ENCODE measurements at places on chromosomes 7 and 10.

DNA sequence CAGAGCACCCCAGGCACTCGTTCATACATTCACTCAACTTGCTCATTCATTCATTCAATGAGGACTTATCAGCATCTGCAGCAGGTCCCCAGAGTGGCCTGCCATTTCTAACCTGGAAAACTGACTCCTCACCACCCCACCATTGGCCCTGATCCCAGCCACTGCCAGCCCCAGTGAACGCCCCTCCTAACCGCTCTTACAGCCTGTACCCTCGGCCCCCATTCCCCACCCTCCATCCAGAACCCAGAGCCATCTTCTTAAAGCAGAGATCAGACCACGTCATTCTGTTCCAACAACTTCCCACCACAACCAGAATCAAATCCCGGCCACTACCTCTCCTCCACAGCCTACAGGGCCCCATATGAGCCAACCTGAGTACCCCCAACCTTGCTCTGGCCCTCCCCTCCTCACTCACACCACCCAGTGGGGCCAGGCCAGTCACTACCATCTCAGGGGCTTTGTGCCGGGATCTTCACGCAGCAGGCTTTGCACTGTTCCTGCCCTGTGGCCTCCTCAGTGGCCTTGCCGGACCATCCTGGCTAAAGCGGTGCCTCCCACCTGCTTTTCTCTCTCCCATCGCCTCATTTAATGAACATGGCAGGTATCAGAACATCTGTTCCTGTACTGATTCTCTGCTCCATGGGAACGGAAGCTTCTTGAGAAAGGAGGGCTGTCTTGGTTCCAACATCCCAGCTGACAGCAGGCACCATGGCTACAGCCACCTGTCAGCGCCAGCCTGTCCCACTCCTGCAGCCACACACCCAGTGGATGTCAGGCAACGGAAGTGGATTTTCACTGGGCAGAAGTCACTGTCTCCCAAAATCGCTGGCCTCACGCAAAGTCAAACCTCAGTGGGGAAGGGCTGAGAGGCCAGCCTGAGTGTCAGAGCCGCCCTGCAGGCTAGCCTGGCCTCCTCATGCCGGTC, 45.4 kb downstream of the FAM53B start:
- H3K27ac ChIP-seq: no peak overlapping the region
- H3K4me3 ChIP-seq: no peak overlapping the region
- peaks cover 20% of the 10 kb centered on the region for H3K36me3 ChIP-seq

DNA sequence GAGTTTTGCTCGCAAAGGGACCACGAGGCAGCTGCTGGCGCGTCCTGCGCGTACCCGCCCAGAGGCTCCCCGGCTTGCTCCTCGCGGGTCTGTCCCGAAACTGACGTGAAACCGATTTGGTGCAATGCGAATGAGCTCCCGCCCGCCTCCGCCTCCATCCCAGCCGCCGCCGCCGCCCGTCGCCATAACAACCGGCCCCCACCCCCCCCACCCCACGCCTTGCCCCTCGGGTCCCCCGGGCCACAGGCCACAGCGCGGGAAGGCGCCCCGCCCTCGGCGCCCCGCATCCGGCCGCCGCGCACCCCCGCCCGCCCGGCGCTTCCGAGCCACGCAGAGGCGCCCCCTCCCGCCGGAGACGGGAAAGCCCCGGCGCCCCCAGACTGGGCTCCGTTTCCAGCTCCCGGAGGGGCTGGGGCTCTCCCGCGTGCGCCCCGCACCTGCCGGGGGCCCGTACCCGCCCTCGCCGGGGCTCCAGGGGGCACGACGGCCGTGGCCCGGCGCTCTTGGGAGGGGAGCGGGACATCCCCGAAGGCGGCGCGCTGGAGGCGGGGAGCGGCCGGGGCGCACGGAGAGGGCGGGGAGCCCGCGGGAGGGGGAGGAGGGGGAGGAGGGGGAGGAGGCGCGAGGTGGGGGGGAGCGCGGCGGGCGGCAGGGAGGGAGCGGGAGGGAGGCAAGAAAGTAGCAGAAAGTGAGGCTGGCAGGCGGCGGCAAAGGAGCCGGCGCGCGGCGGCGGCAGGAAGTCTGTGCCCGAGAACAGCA, at the start of gene CAMK1D:
CAMK1D (plus strand) TSS at position 678 of the 759 bp plus-strand sequence.
- H3K27ac ChIP-seq: no peak within 1 kb of the TSS
- DNase-seq: peak; percentile 93
- H3K36me3 ChIP-seq: no peaks in the 10 kb centered on the region
- peak within 1 kb of the TSS; percentile 88 for H3K4me3 ChIP-seq

GRCh38 chr7:149282331-149282655, 20.3 kb downstream of the ZNF783 start:
- H3K27ac ChIP-seq: no peak overlapping the region
- DNase-seq: no peak
- H3K27me3 ChIP-seq: no peaks in the 10 kb centered on the region
- H3K36me3 ChIP-seq: peaks cover 14% of the 10 kb centered on the region

GRCh38 chr10:76255241-76255640, 823.8 kb downstream of the LRMDA start:
- no peaks in the 10 kb centered on the region for H3K27me3 ChIP-seq
- no peaks in the 10 kb centered on the region for H3K36me3 ChIP-seq
- DNase-seq: no peak
- no peaks in the 10 kb centered on the region for H3K4me1 ChIP-seq
- H3K27ac ChIP-seq: no peak overlapping the region

DNA sequence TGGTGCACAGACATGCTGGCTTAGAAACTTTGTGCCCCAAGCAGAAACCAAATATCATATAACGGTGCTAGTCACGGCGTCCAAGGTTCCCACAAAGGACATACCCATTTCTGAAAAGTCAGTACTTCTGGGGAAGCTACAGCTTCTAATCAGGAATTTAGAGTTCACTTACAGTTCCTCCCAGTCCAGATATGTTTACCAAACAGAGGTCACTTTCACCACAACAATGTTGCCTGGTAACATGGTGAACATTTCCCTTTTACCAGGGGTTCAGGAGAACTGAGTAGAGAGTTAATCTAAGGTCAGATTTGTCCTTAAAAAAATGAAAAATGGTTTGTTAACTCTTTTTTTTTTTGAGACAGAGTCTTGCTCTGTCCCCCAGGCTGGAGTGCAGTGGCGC, 265.9 kb upstream of the MKLN1 start:
- no peak for DNase-seq
- no peaks in the 10 kb centered on the region for H3K27me3 ChIP-seq
- H3K27ac ChIP-seq: no peak overlapping the region
- H3K4me3 ChIP-seq: no peak overlapping the region
- no peaks in the 10 kb centered on the region for H3K36me3 ChIP-seq
- H3K4me1 ChIP-seq: no peaks in the 10 kb centered on the region

- no peaks in the 10 kb centered on the region for H3K27me3 ChIP-seq
- peaks cover 16% of the 10 kb centered on the region for H3K4me1 ChIP-seq
- H3K4me3 ChIP-seq: peak overlapping the region; percentile 13
- peaks cover 2% of the 10 kb centered on the region for H3K36me3 ChIP-seq
- DNase-seq: peak; percentile 79
Measured at GRCh38 chr7:70619130-70619529, 512.8 kb upstream of the GALNT17 start.

DNA sequence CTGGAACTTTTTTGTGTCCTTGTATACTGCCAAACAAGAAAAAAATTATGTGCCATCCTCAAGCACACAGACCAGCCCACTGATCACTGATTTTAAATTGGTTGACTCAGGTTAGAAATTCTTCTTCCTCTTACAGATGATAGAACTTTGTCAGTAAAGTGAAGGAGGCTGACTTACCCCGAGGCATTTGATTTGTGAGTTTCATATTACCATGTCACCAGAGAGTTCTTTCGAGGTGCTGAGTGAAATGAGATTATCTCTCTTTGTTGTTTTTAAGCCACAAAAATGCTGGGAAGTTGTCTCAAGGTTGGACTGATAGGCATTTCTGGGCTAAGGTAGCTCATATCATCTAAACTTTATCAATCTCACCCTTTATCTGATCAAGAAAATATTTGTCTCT, 78.8 kb upstream of the FAM180A start:
- no peak for DNase-seq
- H3K4me1 ChIP-seq: no peaks in the 10 kb centered on the region
- no peak overlapping the region for H3K27ac ChIP-seq
- no peaks in the 10 kb centered on the region for H3K36me3 ChIP-seq
- no peak overlapping the region for H3K4me3 ChIP-seq

- no peaks in the 10 kb centered on the region for H3K36me3 ChIP-seq
- DNase-seq: peak; percentile 87
- no peak overlapping the region for H3K4me3 ChIP-seq
- peak overlapping the region; percentile 73 for H3K27ac ChIP-seq
- no peaks in the 10 kb centered on the region for H3K27me3 ChIP-seq
Measured at GRCh38 chr10:132447446-132448247, 50.6 kb downstream of the PWWP2B start.

DNA sequence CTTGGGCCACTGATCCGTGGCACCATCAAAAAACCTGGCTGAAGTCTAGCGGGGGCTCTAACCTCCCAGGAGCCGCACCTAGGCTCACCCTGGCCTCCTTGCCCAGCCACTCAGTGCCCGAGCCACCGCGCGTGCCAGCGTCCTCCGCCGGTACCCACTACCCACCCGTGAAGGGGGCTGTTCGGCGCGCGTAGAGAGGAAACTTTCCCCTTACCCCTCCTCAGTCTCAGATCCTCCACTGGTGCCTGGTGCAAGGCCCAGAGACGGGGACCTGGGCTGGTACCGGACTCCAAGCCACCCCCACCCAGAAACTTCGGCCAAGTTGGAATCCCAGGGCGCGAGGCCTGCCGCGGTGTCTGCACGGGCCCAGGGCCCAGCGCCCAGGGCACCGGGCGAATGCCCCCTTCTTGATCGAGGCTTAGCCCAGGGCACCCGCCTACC, 3.5 kb upstream of the EBF3 start:
- H3K27me3 ChIP-seq: peaks cover 90% of the 10 kb centered on the region
- DNase-seq: no peak
- no peak overlapping the region for H3K4me3 ChIP-seq
- H3K36me3 ChIP-seq: no peaks in the 10 kb centered on the region
- H3K27ac ChIP-seq: no peak overlapping the region

GRCh38 chr7:36040679-36041078, 112.4 kb upstream of the EEPD1 start:
- H3K27me3 ChIP-seq: no peaks in the 10 kb centered on the region
- no peak overlapping the region for H3K27ac ChIP-seq
- no peak for DNase-seq
- peaks cover 11% of the 10 kb centered on the region for H3K4me1 ChIP-seq
- no peak overlapping the region for H3K4me3 ChIP-seq

- no peak overlapping the region for H3K4me3 ChIP-seq
- no peak overlapping the region for H3K27ac ChIP-seq
- DNase-seq: no peak
- no peaks in the 10 kb centered on the region for H3K27me3 ChIP-seq
Measured at GRCh38 chr7:85620936-85621685, 434.3 kb upstream of the SEMA3D start.

GRCh38 chr7:135744938-135745702, 3.5 kb downstream of the FAM180A start:
- no peaks in the 10 kb centered on the region for H3K27me3 ChIP-seq
- no peaks in the 10 kb centered on the region for H3K4me1 ChIP-seq
- DNase-seq: no peak
- no peak overlapping the region for H3K27ac ChIP-seq
- H3K36me3 ChIP-seq: no peaks in the 10 kb centered on the region

GRCh38 chr10:110574420-110574819, 6.9 kb downstream of the SMC3 start:
- no peak overlapping the region for H3K27ac ChIP-seq
- no peaks in the 10 kb centered on the region for H3K27me3 ChIP-seq
- H3K4me1 ChIP-seq: no peaks in the 10 kb centered on the region
- H3K4me3 ChIP-seq: no peak overlapping the region
- DNase-seq: no peak
- peaks cover 87% of the 10 kb centered on the region for H3K36me3 ChIP-seq

DNA sequence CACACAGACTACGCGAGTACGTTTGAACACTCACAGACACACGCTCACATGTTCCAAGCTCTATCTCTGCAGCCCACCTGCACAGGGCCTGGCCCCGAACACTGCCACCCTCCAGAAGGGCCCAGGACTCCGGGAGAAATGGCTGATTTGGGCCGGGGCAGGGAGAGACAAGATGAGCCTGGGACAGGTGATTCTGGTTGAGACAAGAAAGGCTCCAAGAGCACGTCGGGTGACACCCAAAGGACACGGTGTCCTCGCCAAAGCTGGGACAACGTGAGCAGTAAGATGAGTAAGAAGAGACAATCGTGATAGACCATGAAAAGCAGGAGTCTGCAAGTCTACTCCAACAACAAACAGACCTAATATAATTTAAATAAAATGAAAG, 9.2 kb downstream of the GPER1 start:
- DNase-seq: no peak
- peaks cover 3% of the 10 kb centered on the region for H3K4me1 ChIP-seq
- H3K4me3 ChIP-seq: no peak overlapping the region
- no peak overlapping the region for H3K27ac ChIP-seq
- no peaks in the 10 kb centered on the region for H3K27me3 ChIP-seq
- H3K36me3 ChIP-seq: peaks cover 10% of the 10 kb centered on the region

- peak; percentile 67 for DNase-seq
- no peaks in the 10 kb centered on the region for H3K36me3 ChIP-seq
- no peak overlapping the region for H3K4me3 ChIP-seq
- H3K27me3 ChIP-seq: no peaks in the 10 kb centered on the region
Measured at GRCh38 chr7:150428671-150429451, 21.6 kb upstream of the GIMAP8 start.

DNA sequence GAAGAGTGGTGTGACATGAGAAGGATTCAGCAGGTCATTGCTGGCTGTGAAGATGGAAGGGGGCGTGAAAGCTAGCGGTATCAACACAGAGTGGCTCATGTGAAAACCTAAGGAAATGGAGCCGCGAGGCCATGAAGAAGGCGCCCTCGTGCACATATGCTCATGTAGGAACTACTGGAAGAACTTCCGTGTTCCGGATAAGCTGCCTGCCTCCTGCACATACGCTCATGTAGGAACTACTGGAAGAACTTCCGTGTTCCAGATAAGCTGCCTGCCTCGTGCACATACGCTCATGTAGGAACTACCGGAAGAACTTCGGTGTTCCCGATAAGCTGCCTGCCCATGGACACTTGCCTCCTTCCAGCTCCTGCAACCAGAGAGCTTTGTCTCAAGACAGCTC, 179.1 kb downstream of the SDK1 start:
- no peak overlapping the region for H3K27ac ChIP-seq
- no peaks in the 10 kb centered on the region for H3K4me1 ChIP-seq
- H3K4me3 ChIP-seq: no peak overlapping the region
- no peaks in the 10 kb centered on the region for H3K36me3 ChIP-seq

GRCh38 chr10:32959006-32959920, 1.2 kb upstream of the ITGB1 start:
- H3K4me3 ChIP-seq: peak overlapping the region; percentile 93
- no peak for DNase-seq
- H3K4me1 ChIP-seq: peaks cover 11% of the 10 kb centered on the region
- H3K36me3 ChIP-seq: no peaks in the 10 kb centered on the region
- H3K27ac ChIP-seq: peak overlapping the region; percentile 99

DNA sequence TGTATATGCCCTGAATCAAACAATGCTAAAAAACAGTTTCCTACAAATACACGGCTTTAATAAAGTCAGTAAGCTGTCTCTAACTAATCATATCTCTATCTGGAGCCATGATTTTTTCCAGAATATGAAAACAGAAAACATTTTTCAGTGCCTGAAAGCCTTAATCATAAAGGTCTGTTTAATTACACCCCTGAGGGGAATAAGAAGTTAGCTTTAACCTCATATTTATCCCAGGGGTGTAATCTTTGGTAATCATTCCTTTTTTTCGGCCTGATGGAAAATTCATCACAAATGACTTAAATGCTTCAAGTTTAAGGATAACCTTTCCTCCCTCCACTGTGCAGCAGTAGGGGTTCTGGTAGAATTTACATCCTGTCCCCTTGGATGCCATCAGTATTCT, 124.2 kb downstream of the ATE1 start:
- no peaks in the 10 kb centered on the region for H3K36me3 ChIP-seq
- DNase-seq: no peak
- no peaks in the 10 kb centered on the region for H3K4me1 ChIP-seq
- H3K4me3 ChIP-seq: no peak overlapping the region

GRCh38 chr7:155917836-155918430, 105.7 kb upstream of the SHH start:
- no peaks in the 10 kb centered on the region for H3K4me1 ChIP-seq
- DNase-seq: no peak
